Trophoblast cell (in vitro differentiated cells and primary cell): ENCODE measurements at places on chromosomes 3 and 15.

GRCh38 chr3:50408443-50408944 lies 49.2 kb upstream of the TMEM115 start:
- DNase-seq: no peak

GRCh38 chr3:157488144-157488543 lies 15.1 kb downstream of the VEPH1 start:
- DNase-seq: no peak

- no peak for DNase-seq
These were observed 276.9 kb downstream of the GBE1 start for GRCh38 chr3:81484520-81484919.

GRCh38 chr3:13057282-13058040 lies 15.8 kb downstream of the IQSEC1 start:
- DNase-seq: no peak

GRCh38 chr3:141341536-141341935 lies 26.8 kb upstream of the ZBTB38 start:
- DNase-seq: no peak
